Transverse colon (tissue), 4 donors: ENCODE measurements at places on chromosomes 11 and 22. TPM values are rescaled to one million over a fixed set of nuclear protein-coding genes. Genes with fewer than 3 reads are reported as not detected.

Gene LDHAL6A
- total RNA-seq = not detected

Gene OR9G4
- total RNA-seq = not detected

- H3K4me1 ChIP-seq = peaks cover 3% of the 10 kb centered on the region
- H3K4me3 ChIP-seq = no peak overlapping the region
- H3K27ac ChIP-seq = no peak overlapping the region
- H3K36me3 ChIP-seq = no peaks in the 10 kb centered on the region
- H3K27me3 ChIP-seq = peaks cover 27% of the 10 kb centered on the region
- DNase-seq = no peak
Observed at GRCh38 chr11:1746956-1747752, 3.2 kb downstream of the IFITM10 start.

DNA sequence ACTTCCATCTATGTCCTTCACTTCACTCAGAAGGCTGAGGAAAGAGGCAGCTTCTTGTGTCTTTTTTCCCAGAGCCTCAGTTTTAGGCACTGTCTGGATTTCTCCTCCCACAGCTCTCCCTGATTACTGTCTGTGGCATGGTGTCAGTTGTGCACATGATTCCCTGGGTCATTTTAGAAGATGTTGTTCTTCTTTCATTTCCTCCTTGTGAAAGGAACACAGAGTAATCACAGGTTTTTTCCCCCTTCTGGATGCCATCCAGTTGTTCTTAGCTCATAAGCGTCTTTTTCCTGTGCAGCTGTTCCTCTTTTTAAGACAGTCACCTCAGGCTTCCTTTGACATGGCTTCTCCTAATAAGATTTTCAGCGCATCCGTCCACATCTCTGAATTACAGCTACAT, 212.2 kb downstream of the FAM181B start:
- no peaks in the 10 kb centered on the region for H3K36me3 ChIP-seq
- no peaks in the 10 kb centered on the region for H3K27me3 ChIP-seq
- no peaks in the 10 kb centered on the region for H3K4me1 ChIP-seq
- DNase-seq = peak; percentile 8
- no peak overlapping the region for H3K4me3 ChIP-seq

- peaks cover 37% of the 10 kb centered on the region for H3K4me1 ChIP-seq
- H3K36me3 ChIP-seq = no peaks in the 10 kb centered on the region
- DNase-seq = no peak
- H3K4me3 ChIP-seq = no peak overlapping the region
- H3K27me3 ChIP-seq = no peaks in the 10 kb centered on the region
- H3K27ac ChIP-seq = peak overlapping the region; percentile 89
Observed at GRCh38 chr22:24978308-24978707, 25.8 kb downstream of the KIAA1671 start.

DNA sequence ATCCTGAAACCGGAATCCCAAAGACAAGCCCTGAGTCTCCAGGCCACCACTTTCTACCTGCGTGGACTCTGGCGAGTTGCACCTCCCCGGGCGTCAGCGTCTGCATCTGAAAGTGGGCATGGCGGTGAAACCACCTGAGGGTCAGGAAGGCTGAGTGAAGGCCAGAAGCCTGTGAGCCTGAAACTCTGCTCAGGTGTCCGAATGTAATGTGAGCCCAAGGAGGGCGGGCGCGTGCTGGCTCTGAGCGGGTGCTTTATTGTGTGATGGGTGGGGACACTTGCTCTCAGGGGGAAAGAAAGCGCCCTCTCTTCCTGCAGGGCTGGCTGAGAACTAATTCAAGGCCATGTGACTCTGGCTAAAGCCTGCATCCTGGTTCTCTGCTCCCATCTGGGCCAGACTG, 135.6 kb downstream of the ST3GAL4 start:
- no peak overlapping the region for H3K4me3 ChIP-seq
- no peak for DNase-seq
- no peaks in the 10 kb centered on the region for H3K36me3 ChIP-seq
- no peaks in the 10 kb centered on the region for H3K4me1 ChIP-seq

Gene OR5I1
- not detected for total RNA-seq

DNA sequence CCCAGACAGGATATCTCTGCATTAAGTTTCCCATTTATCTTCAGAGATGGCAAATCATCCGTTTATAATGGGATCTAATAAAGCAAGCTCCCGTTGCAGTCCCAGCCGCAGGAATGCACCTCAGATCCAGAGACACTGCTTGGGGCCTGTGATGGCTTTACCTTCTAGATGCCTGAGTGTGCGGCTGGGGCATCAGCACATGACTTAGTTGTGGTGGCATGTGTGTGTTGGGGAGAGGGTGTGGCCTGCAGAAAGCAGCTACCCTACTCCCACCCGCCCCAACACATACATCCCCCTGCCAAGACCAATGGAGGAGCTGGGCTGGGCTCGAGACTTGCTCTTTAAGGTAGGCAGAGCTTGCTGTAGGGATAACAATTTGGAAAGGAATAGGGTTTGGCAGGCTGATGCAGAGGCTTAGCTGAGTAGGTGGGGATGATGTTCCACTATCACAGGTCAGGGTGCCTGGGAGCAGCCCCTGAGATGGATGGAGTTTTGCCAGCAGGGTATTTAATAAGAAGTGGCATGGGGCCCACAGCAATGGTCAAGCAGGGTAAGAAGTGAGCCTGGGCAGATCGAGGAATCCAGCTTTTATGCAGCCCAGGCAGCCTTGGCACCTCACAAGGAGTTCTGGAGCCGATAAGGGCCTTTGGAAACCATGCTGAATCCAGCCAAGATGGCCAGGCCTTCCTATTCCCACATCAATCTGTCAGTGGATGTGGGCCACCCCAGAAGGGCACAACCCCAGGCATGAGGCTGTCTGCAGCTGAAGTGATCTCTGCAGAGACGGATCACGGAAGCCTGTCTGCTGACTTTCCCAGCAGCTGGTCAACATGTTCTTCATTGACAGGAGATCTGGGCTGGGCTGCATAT, 601.3 kb downstream of the BUD13 start:
- DNase-seq = no peak
- no peaks in the 10 kb centered on the region for H3K27me3 ChIP-seq
- no peak overlapping the region for H3K27ac ChIP-seq
- H3K4me3 ChIP-seq = no peak overlapping the region
- H3K36me3 ChIP-seq = no peaks in the 10 kb centered on the region

GRCh38 chr11:13947379-13947778, 15.1 kb upstream of the SPON1 start:
- no peaks in the 10 kb centered on the region for H3K4me1 ChIP-seq
- DNase-seq = no peak
- no peak overlapping the region for H3K4me3 ChIP-seq
- no peaks in the 10 kb centered on the region for H3K36me3 ChIP-seq
- no peaks in the 10 kb centered on the region for H3K27me3 ChIP-seq
- H3K27ac ChIP-seq = no peak overlapping the region

Gene GNAZ
- total RNA-seq = 11.2 TPM

DNA sequence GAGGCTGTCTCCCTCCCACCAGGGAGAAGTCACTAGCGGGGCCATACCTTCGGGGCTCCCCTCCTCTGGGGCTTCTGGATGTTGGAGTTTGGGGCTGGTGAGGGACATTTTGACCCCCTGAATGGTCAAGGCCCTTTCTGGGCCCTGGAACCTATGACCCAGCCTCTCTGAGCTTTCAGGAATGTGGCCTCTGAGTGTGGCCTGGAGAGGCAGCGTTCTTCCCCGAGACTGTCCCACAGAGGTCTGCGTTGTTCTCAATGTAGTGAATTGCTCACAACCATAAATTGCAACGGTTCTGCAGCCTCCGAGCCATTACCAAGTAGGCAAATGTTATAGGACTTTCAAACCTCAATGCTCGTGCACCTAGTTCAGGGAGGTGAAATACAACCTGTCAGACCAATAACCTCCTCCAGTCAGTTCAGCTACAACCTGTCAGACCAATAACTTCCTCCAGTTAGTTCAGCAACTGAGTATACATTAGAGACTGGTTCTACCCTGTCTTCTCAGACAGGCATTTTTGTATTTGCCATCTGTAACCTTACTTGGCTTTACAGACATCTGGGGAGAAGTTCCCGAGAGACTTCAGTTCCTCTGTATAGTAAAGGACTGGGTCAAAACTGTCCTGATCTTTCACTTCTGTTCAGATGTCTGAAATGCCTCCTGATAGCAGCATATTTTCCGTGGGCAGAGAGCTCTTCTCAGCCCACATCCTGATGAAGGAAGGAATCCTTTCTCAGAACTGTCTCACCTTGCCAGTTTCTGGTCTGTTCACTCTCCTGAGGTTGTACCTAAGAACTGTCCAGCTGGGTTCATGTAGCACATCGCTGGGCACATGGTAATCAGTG, 34.2 kb downstream of the MICAL2 start:
- H3K36me3 ChIP-seq = no peaks in the 10 kb centered on the region
- no peaks in the 10 kb centered on the region for H3K27me3 ChIP-seq
- no peak overlapping the region for H3K4me3 ChIP-seq
- peak overlapping the region; percentile 89 for H3K27ac ChIP-seq
- peak; percentile 33 for DNase-seq

DNA sequence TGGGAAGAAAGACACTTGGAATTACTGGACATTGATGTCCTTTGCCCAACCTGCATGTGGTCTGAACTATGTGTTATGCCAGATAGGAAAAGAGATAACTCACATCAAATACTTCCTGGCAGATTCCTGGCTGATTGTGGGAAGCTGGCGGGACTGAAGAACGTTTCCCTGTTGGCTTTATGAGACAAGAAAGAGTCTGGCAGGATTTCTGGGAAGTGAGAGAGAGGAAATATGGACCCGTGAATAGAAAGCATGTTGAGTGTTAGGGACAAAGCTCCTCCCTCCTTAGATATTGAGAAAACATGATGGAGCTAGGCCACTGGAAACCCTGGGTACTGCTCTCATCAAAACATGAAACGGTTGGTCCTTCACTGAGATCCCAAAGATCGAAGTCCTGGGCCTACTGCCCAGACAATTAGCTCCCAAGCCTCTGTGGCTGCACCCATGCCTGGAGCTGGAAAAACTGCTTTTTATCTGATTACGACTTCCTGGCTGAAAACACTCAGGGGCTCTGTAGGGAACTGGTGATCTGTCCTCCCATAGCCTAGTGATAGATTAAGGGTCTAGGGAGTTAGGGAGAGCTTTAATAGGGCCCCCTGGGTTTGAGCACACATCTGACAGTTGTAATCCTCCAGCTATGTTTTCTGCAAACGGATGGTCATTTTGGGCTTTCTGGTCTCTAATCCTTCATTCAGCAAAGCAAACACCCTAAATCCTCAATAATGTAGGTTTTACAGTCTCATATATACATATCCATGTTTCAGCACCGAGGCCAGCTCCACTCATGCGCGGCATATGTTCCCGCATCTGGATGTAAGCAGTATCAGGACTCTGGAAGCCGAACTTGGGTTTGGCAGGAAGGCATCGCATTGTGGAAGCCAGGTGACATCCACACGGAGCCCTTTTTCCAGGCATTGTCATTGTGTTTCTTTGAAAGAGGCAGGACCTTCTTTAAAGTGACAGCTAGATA, 6.1 kb upstream of the B3GAT1 start:
- H3K27ac ChIP-seq = no peak overlapping the region
- no peak for DNase-seq
- H3K36me3 ChIP-seq = no peaks in the 10 kb centered on the region

Gene ADSL
- total RNA-seq = 70.7 TPM

Gene ADAMTS15
- 2.2 TPM for total RNA-seq

- H3K4me1 ChIP-seq = no peaks in the 10 kb centered on the region
- no peaks in the 10 kb centered on the region for H3K27me3 ChIP-seq
- H3K27ac ChIP-seq = no peak overlapping the region
- H3K4me3 ChIP-seq = no peak overlapping the region
Observed at GRCh38 chr11:69166218-69167115, 10.7 kb downstream of the SMIM38 start.

- H3K27me3 ChIP-seq = peaks cover 3% of the 10 kb centered on the region
- H3K4me3 ChIP-seq = no peak overlapping the region
- H3K4me1 ChIP-seq = peaks cover 11% of the 10 kb centered on the region
- H3K27ac ChIP-seq = no peak overlapping the region
- H3K36me3 ChIP-seq = no peaks in the 10 kb centered on the region
Observed at GRCh38 chr11:1072116-1072820, 2.4 kb upstream of the MUC2 start.
